ENCODE measurements at places on chromosomes 7 and 10.
A peak's percentile ranks its signal among the peaks of the same experiment; 100 is the strongest.

- peak; percentile 28 for DNase-seq
Observed at GRCh38 chr7:23691320-23691719, 11.3 kb downstream of the FAM221A start.

DNA sequence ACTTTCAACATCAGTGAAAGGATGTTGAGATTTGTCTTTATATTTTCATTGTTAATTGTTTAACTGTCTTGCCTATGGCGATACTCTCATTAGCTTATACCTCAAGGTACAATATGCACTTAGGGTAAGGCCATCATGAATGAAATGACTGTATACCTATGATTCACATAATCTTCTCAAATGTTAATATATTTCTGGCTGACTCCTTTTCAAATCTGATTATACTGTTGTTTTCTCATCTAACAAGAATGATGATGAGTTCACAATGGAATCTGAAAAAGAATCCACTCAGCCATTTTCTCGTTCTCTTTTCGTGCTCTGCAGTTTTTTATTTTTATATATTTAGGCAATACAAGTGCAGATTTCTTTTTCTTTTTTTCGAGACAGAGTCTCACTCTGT, 159.1 kb downstream of the ARHGAP12 start:
- peak; percentile 76 for DNase-seq

GRCh38 chr10:129849452-129849750, 114.7 kb downstream of the EBF3 start:
- no peak for DNase-seq

DNA sequence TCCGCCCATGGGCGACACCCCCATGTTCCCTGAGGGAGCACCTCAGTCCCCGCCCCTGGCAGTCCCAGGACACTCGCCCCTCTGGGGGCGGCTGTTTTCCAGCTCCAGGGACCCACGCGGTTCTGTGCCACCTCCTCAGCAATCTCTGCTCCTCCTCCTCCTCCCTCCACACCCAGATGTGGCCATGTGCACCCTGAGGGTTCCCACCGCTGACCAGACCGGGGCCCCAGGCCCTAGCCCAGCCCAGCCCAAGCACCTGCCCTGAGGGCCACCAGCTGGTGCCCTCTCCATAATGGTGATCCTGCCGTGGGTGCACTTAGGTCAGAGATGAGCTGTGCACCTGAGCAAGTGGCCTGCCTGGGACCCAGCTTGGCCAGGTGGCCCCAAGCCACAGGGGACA, 25.1 kb downstream of the AP5Z1 start:
- DNase-seq = no peak

- no peak for DNase-seq
Observed at GRCh38 chr10:47240173-47240572, 59.8 kb upstream of the GDF10 start.

DNA sequence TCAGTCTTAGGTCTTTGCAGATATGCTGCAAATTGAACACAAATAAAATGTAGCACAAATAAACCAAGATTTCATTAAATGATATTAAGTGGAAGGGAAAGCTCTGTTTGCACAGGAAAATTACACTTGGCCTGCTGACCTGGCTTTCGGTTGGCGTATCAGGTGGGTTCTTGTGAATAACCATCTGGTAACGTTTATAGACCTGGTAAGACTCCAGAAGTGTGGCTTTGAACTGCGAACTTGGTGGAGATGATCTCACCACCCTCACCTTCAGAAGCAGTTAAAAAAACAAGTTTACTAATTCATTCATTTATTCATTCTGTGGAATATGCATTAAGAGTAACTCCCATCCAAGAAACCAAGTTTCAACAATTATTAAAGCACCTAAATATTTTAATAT, 28.1 kb downstream of the ATE1 start:
- no peak for DNase-seq

- no peak for DNase-seq
Observed at GRCh38 chr7:38198366-38198765, 20.3 kb downstream of the STARD3NL start.

- DNase-seq = no peak
Observed at GRCh38 chr10:120732643-120733313, 118.4 kb upstream of the WDR11 start.

DNA sequence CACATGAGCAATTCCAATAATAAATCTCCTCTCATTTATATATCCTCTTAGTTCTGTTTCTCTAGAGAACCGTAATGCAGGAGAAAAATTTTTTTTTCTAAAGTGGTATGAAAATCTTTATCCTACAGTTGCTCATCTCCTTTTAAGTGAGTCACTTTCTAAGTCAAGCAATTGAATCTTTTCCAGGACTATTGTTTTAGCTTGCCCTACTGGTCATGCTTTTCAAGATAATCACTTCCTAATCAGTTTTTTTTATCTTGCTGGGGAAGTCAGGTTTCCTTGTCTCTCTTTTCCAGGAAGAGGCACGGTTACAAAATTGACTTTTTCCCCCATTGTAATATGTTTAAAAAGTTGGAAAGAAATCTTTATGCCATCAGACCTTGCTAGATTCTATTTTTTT, 44.0 kb downstream of the INPP5F start:
- peak; percentile 64 for DNase-seq

GRCh38 chr10:1561731-1562337, 175.5 kb downstream of the ADARB2 start:
- DNase-seq = no peak

GRCh38 chr7:23687011-23687410, 7.0 kb downstream of the FAM221A start:
- DNase-seq = peak; percentile 17

DNA sequence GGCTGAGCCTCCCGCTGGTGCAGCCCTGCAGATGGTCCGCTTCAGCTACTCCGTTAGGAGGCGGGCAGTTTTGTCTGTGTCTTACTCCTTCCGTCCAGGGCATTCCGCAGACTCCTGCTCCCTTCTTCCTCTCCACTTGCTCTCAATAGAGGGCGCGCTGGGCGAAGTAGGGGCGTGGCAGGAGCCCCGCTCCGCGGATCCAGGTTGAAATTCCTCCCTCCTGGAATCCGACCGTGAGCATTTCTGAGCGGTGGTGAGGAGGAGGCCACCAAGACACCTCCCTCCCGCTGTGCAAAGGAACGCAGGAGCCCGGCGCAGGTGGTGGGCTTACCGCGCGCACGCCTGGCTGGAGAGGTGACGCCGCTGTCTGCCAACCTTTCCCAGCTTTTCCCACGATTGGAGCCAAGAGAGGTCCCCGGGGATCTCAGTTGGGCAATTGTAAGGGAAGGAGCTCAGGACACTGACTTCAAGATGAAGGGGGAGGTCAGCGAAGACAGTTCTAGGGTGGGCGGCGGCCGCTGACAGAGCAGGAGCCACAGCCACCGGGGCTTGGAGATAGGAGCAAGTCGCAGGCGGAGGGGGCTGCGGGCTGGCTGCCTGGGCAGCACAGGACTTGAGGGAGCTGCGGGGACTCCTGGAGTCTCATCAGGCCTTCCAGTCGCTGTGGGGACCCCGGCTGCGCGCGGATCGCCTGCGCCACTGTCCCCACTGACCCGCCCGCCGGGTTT, 1011.3 kb downstream of the XPNPEP1 start:
- DNase-seq = peak; percentile 79
